Fibroblast of lung (primary cell): ENCODE measurements at places on chromosomes 7 and 10. TPM values are rescaled to one million over a fixed set of nuclear protein-coding genes. Genes with fewer than 3 reads are reported as not detected.
A peak's percentile ranks its signal among the peaks of the same experiment; 100 is the strongest.

DNA sequence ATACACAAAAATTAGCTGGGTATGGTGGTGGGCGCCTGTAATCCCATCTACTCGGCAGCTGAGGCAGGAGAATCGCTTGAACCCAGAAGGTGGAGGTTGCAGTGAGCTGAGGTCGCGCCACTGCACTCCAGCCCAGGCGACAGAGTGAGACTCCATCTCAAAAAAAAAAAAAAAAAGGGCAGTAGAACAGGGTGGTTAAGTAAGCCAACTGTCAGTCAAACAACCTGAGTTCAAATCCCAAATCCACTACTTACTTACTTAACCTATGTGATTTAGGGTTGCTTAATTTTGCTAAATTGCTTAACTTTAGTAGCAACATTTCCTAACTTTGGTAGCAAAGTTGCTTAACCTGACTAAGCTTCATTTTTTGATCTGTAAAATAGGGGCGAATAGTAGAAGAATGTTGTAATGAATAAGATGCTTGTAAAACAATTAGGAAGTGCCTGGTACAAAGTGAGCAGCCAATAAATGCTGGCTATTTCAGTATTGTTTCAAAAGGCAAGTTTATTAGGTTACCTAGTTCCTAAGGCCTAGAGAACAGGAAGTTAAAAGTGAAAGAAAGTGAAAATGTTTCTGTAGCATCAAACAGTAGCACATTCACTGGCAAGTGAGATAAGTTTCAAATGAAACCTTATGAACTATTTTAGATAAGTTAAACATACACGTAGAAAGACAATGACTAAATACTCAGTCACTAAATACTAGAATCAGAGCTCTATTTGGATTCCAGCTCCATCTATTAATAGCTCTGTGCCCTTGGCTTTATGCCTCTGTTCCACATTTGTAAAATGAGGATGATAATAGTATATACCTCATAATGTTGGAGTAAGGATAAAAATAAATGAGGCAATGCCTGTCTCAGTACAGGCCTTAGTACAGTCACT lies 64.3 kb downstream of the HOXA1 start:
- peak; percentile 76 for DNase-seq

DNA sequence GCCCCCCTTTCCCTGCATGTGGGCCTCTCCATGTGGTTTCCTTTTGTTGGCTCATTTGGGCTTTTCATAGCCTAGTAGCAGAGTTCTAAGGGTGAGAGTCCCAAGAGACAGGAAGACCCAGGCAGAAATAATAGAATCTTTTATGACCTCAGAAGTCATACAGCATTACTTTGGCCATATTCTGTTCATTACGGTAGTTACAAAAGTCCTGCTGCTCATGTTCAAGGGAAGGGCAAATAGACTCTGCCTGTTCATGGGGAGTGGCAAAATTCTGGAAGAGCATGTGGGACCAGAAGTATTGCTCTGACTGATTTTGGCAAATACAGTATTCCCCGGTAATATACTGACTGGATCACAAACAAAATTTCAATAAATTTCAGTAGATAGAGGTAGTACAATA lies 910.3 kb downstream of the LRMDA start:
- DNase-seq = no peak

The TAC1 gene
- polyA plus RNA-seq = not detected in 2 replicates

DNA sequence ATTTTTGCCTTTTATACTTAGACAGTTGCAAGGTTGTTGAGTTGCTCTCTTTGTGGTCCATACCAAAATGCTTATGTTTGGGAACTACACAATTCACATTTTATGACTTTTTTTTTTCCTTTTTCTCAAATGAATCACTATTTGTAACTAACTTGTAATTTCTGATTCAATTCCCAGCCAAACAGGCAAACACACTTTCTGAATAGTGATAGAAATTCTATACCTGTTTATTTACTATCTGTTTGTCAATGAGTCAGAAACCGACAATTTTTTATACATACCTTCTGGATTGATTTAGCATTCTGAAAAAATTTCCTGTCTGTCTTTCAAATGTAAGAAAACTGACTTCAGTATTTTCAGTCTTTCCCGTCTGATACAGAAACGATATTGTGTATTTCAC lies 69.1 kb downstream of the MBL2 start:
- peak; percentile 3 for DNase-seq

- peak; percentile 15 for DNase-seq
These were observed 111.6 kb downstream of the MAD1L1 start for GRCh38 chr7:2120841-2121830.

DNA sequence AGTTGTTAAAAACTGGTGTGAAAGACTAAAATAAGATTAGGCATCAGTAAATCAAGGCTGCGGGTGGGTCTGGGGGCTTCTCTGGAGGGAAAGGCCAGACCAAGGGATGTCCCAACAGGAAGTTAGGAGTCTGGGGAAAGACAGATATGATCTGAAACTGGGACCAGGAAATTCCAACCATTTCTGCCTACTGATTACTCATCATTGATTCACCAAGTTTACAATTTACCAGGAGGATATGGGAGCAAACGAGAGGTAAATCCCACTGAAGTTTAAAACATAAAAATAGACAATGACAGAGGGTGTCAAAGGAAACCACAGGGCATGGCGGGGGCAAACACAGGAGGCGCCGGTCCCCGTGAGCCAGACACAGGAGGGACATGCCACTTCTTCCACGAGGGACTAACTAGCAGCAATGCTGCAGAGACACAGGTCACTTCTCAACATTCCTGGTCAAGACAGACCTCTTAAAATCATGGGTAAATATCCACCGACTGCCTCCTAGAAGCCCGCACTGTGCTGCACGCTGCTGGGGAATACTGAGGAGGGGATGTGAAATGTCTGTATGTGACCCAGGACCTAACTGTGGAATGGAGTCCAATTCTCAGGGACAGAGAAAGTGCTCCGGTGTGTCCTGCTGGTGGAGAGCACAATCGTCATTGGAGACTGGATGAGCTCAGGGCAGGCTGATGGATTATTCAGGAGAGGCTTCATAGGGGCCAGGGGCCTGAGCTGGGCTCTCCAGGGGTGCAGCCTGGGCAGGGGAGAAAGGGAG lies 153.4 kb upstream of the KLF14 start:
- DNase-seq = peak; percentile 69
